ENCODE measurements at places on chromosomes 5 and 9.
A peak's percentile ranks its signal among the peaks of the same experiment; 100 is the strongest.

DNA sequence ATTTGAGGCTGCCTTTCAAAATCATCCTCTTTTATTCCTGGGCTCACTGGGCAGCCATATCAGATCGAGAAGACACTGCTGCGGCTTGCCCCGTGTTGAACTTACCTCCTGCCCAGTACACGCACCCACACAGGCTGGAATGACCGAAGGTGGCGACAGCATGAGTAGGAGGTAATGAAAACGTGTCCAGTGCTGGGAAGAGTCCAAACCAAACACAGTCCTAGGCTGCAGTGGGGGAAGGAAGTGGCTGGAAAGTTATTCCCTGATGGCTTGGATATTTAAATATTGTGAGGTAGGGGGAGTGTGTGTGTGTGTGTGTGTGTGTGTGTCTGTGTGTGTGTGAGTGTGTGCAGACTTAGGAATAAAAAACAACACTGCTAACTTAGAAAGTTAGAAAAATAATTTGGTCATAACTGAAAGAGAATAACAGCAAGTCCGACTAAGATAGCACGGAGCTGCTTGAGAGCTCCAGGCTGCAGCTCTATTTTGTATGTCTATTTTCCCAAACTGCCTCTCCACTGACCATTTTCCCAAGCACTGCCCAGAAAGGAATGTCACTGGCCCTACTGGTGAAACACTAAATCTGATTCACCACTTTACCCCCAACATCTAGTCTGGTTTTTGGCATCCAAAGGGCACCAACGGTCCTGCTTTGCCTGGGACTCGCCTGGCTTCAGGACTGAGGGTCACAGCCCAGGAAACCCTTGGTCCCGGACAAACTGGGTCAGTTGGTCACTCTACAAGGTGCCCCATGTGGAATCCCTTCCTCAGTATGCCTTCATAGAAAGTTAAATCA, 41.2 kb downstream of the ANKH start:
- no peak for DNase-seq

DNA sequence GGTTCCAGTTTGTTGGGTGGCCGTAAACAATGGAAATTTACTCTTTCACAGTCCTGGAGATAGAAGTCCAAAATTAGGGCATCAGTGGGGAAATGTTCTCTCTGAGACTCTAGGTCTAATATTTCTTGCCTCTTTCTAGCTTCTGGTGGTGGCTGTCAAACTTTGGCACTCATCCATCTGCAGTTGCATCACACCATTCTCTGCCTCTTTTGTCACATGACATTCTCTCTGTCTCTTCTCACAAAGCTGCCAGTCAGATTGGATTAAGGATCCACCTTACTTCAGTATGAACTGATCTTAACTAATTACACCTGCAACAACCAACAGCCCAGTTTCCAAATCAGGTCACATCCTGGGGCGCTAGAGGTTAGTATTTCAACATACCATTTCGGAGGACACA, 222.9 kb upstream of the FTMT start:
- no peak for DNase-seq

DNA sequence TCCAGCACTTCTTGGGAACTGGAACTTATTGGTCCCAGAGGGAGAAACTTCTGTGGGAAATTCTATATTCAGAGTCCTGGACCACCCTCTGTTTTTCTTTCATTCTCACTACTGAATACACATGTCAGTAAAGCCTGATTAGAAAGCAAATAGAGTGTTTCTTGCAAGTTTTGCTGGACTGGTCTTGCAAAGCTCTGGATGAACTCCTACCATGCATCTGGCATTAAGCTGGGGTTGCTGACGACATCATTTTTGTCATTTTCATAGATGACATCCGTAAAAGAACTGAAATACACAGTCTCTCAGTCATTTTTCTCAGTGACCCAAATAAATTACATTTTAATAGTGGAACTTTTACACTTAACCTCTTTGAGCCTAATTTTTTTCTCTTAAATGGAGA, 283.2 kb downstream of the DMAC1 start:
- DNase-seq: no peak

GRCh38 chr9:99056186-99056585, 48.7 kb upstream of the TGFBR1 start:
- DNase-seq: no peak

DNA sequence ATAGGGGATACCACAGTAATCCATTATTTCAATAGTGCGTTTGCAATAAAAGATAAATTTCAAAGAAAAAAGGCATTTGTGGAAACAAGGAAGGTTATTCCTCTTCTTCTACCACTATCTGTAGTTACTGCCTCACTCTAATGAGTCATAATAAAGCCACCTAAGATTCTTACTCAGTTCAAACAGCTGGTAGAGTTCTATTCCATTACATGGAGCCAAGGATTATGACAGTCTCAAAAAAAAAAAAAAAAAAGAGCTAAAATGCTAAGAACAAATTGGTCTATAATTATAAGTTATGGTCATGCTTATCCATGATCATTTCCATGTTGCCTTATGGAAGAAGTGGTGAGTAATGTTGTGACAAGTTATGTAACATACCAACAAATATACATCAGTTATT, 46.3 kb downstream of the DENND1A start:
- DNase-seq: no peak

- no peak for DNase-seq
Observed at GRCh38 chr5:150548123-150548522, 40.2 kb downstream of the NDST1 start.

GRCh38 chr9:38423273-38423972, 831 bp downstream of the IGFBPL1 start:
- no peak for DNase-seq

GRCh38 chr9:72592502-72593403, 71.3 kb downstream of the TMC1 start:
- peak; percentile 32 for DNase-seq

GRCh38 chr9:3968891-3969290, 331.0 kb downstream of the GLIS3 start:
- no peak for DNase-seq

GRCh38 chr5:149708981-149709594, 21.0 kb upstream of the PPARGC1B start:
- no peak for DNase-seq

- DNase-seq: no peak
Observed at GRCh38 chr9:104094534-104095015, 466 bp downstream of the SMC2 start.

DNA sequence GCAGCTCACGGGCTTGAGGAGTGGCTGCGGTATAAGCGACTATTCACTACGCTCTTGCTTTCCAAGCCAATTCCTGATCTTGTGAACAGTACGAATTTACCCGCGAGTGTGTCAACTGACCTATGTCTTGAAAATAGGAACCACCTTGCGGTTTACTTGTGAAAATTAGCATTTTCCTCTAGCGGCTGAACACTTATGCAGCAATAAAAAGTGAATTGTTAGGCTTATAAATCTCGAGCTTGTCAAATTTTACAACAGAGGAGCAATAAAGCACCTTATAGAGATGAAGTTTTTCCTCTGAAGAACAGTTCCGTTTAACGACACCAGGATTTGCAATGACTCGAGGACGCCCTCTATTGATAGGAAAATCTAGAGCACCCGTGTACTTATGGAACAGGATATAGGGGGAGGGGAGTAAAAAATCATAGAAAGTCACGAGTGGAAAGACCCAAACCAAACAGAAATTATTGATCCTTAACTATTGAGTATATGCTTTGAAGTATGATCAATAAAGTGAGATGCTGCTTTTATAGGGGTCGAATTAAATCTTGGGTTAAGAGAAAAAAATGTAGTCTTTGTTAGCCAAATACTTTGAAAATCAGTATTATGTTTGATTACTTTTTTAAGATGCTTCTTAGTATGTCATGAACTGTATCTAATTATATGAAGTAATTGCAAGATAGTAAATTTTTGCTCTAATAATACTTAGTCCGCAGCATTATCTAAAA, 1.9 kb upstream of the RGMB start:
- peak; percentile 75 for DNase-seq

DNA sequence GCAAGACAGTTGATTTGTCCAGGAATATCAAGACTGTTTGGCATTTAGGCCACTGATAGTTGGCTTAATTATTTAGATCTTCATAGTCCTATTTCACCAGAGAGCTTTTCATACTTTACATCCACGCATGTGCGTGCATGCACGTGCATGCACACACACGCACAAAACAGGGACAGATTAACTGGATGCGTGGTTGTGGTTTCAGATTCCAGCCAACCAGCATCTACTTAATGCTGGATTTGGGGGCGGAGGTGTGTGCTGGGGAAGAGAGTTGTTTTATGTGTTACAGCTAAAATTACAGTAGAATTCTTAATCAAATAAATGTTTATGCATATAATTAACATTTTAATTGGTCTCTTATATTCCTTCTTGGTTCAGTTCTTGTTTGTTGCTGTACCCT, 7.3 kb downstream of the RNF14 start:
- DNase-seq: no peak

GRCh38 chr9:89956907-89957306, 352.1 kb downstream of the GADD45G start:
- DNase-seq: no peak
